ENCODE measurements at places on chromosomes 1 and 21.

- DNase-seq = no peak
Observed at GRCh38 chr1:229109320-229109761, 161.6 kb upstream of the RAB4A start.

DNA sequence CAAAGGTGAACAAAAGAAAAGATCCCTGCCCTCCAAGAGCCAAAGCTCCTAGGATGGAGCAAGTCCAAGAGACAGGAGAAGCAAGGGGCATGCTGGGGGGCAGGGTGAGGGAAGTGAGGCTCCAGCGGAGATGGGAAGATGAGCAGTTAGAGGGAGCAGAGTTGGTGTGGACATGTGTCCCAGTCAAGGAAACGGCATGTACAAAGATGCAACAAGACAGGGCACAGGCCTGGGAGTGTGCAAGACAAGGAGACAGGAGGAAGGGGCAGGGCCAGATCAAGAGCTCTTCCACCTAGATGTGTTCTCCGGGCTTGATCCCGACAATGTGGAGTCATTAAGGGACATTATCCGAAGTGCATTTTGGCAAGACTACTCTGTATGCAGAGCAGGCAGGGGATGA is 82.1 kb downstream of the CAPZB start:
- no peak for DNase-seq

GRCh38 chr1:45930258-45931150 is 127.1 kb downstream of the MAST2 start:
- no peak for DNase-seq

GRCh38 chr1:168792592-168793125 is 63.7 kb upstream of the DPT start:
- DNase-seq = no peak

DNA sequence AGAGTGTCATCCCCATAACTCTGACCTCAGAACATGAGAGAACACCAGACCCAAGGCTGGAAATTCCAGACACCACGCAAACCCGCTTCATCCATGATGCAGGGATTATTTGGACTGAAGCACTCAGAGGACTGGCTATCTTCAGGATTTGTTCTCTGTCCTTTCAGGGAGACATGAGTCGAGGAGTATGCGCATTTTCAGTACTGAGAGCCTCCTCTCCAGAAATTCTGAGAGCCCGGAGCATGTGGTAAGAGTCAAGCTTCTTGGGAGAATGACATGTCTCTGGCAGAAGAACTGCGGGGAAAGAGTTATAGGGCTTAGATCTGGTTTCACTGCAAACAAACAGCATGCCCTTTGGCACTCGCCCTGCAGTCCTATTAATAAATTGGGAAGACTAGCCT is 6.9 kb downstream of the LAX1 start:
- no peak for DNase-seq

GRCh38 chr1:29124366-29125236 is 898 bp upstream of the TMEM200B start:
- peak; percentile 46 for DNase-seq

DNA sequence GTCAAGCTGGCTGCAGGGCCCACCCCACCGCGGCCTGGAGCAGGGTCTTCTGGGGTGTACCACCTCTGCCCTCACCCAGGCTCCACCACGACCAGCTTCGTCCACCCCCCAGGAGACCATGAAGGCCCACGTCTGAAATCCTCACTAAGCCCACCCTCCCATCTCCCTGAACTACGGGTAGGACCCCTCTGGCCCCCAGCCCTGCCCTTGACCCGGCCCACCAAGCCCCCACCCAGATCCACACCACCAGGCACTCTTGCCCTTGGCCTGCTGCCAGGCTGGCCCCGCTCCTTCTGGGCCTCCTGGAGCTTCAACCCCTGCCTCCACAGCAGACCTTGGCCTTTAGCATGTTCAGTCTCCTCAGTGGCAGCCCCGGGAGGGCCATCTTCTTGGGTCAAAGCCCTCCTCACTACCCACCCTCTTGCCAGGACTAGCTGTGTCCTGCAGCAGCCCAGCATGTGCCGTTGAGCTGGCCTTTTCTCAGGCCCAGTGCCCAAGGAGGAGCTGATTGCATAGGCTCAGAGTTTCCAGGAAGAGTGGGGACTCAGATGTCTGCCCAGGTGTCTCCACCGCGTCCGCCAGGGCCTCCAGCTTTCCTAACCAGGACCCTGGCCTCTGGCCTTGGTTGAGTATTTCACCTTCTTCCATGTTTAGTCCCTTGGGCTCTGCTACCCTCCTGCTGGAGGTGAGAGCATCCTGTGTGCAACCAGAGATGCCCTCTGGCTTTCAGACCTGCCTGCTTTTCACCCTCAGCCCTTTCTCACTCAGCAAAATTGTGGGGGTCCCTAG is 17.7 kb upstream of the SAMD11 start:
- no peak for DNase-seq

- DNase-seq = peak; percentile 92
Observed at GRCh38 chr1:155961937-155962336, 16.4 kb downstream of the ARHGEF2 start.

- no peak for DNase-seq
Observed at GRCh38 chr1:231983588-231984193, 357.1 kb downstream of the DISC1 start.

- DNase-seq = no peak
Observed at GRCh38 chr1:14015917-14016316, 315.9 kb downstream of the PRDM2 start.

- peak; percentile 23 for DNase-seq
Observed at GRCh38 chr21:41419921-41420862, 5.8 kb upstream of the MX1 start.

- no peak for DNase-seq
Observed at GRCh38 chr1:163472651-163473248, 151.0 kb downstream of the NUF2 start.

- DNase-seq = no peak
Observed at GRCh38 chr1:89822999-89823628, 2.3 kb downstream of the LRRC8D start.

DNA sequence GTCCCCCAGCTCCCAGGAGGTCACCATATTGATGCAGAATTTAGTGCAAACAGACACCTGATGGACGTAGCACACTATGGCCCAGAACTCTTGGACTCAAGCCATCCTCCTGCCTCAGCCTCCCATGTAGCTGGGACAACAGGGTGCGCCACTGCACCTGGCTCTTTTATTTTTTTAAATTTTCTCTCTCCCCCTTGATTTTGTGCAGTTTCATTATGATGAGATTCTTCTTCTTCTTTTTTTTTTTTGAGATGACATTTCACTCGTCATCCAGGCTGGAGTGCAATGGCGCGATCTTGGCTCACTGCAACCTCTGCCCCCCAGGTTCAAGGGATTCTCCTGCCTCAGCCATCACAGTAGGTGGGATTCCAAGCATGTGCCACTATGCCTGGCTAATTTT is 63.8 kb downstream of the RPS6KA1 start:
- DNase-seq = no peak

GRCh38 chr1:98538106-98538505 is 123.4 kb upstream of the SNX7 start:
- no peak for DNase-seq

GRCh38 chr1:101241485-101242225 is 4.8 kb downstream of the S1PR1 start:
- DNase-seq = no peak

DNA sequence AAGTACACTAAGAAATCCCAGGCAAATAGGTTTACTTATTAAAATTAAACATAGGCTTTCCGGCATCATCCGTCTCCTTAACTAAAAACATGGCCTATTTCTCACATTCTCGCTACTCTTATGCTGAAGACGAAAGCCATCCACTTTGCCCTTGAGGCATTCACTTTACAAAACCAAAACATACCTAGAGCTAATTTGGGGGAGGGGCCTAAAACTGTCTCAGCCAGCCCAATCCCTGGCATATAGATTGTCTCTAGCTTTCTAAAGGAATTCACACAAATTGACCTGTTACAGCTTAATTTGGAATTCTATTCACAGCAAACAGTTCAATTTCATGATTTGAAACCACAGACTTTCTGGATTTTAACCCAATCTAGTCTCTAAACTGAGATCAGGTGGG is 34.8 kb downstream of the SLC35D1 start:
- no peak for DNase-seq

DNA sequence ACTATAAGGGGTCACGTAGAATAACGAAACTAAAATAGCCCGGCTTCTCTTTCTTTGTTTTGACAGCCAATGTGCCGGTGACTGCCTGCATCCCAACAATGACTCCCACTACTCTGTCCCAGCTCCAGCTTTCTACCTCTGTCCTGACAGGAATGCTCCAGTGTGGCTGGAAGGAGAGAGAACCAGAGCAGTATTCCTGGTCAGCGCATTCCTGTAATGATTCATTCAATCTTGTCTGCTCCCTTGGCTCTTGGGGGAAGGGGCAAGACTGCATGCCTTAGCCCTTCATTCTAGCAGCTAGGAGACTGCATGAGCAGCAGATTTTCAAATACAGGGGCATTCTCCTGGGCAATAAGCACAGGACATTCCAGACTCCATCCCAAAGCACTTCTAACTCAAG is 132.1 kb upstream of the PRMT6 start:
- no peak for DNase-seq

- DNase-seq = no peak
Observed at GRCh38 chr1:200248541-200248940, 161.3 kb downstream of the ZNF281 start.

DNA sequence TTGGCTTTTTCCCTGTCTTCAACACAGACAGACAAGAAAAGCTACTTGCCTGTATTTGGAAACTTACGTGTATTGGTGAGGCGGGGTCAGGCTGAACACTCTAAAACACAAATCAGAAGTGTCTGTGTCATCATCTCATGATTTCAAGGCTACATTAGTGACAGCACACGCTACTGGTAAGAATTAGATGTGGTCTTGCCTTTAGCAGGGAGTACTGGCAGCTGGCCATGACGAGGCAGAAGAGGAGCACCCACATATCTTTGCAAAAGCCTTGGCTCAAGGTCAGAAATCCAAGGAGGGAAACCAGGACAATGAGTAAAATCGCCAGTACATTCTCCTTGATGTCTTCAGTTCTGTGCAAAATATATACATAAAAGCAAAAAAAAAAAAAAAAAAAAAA is 77.7 kb downstream of the PCNX2 start:
- DNase-seq = no peak

- DNase-seq = no peak
Observed at GRCh38 chr1:65229754-65230339, 79.5 kb upstream of the DNAJC6 start.

DNA sequence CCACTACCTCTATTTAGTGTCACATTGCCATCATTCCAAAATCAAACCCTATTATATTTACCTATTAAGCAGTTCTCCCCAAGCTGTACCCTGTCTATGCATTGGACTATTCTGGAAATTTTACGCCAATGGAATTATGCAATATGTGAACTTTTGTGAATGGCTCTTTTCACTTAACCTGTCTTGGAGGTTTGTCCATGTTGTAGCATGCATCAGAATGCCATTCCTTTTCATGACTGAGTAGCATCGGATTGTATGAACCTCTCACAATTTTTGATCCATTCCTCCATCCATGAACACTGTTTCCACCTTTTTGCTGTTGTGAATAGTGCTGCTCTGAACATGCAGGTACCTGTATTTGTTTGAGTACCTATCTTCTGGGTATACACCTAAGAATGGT is 33.7 kb downstream of the FAM163A start:
- DNase-seq = no peak

DNA sequence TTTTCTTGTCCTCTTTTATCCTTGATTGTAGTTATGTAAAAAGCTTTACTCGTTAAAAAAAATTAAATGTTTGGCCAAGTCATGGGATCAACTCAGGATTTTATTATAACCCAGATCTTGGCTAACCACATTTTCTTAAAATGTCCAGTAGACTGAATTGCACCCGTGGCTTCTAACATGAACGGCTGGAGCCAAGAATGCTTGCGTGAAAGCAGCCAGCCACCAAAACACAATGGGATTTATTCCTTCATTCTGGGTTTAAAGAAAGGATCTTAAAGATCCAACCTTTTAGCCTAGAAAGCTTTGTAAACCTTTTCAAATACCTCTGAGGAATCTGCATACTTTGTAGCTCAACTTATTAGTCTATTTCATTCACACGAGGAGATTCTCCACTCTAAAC is 404.4 kb downstream of the USP25 start:
- no peak for DNase-seq

DNA sequence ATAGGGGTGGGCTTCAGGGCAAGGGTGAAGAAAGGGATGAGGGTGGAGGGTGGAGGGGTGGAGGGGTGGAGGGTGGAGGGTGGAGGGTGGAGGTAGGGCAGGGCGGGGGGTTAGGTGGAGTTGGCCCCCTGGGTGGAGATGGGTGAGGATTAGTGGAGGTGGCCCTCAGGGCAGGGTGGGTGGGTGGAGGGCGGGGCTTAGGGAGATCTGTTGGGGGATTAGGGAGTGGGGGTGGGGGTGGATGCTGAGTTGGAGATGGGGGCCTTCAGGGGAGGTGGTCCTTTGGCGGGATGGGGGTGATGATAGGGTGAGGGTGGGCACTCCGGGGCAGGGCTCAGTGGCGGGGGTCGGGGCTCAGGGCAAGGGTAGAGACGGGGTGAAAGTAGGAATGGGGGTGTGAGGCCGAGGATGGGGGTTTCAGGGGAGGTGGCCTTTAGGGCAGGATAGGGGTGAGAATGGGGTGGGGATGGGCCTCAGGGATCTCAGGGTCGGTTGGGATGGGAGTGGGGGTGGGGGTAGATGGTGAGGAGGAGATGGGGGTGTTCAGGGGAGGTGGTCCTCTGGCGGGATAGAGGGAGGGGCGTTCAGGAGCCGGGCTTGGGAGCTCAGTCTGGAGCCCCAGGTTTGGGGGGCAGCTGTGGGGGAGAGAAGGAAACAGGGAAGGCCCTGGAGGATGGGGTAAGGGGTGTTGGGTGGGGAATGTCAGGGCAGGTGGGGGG is 800 bp upstream of the DNMT3L start:
- no peak for DNase-seq

GRCh38 chr1:48903291-48903690 is 126.6 kb upstream of the BEND5 start:
- no peak for DNase-seq

DNA sequence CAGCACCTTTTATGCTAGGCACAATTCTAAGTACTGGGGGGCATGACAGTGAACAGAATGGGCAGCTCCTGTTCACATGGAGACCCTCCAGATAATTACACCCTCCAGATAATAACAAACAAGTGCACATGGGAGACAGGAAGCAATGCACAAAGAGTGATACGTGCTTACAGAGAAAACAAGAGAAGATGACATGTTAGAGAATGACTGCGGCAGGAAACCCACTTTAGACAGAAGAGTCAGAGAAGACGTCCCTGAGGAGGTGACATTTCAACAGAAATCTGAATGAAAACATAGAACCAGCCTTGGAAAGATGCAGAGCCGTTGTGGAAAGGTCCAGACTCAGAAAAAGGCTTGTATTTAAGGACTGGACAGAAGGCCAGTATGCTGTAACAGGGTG is 54.7 kb upstream of the ARTN start:
- no peak for DNase-seq

DNA sequence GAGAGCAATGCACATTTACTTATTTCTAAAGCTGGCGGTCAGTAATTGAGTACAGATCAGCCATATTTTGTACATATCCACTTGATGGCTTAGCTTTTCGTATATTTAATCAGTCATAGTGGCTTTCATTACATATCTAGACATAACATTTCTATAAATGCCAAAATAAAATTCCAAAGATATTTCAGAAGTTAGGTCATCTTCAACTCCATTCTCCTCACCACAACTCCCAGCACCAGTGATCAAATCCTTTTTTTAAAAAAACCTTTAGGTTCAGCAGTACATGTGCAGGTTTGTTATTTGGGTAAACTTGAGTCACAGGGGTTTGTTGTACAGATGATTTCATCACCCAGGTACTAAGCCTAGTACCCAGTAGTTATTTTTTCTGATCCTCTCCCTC is 53.9 kb upstream of the GNG4 start:
- no peak for DNase-seq
